Endothelial cell of umbilical vein (primary cell): ENCODE measurements at places on chromosomes 4 and X.

GRCh38 chr4:961351-962230 lies 11.8 kb downstream of the DGKQ start:
- no peak for DNase-seq

DNA sequence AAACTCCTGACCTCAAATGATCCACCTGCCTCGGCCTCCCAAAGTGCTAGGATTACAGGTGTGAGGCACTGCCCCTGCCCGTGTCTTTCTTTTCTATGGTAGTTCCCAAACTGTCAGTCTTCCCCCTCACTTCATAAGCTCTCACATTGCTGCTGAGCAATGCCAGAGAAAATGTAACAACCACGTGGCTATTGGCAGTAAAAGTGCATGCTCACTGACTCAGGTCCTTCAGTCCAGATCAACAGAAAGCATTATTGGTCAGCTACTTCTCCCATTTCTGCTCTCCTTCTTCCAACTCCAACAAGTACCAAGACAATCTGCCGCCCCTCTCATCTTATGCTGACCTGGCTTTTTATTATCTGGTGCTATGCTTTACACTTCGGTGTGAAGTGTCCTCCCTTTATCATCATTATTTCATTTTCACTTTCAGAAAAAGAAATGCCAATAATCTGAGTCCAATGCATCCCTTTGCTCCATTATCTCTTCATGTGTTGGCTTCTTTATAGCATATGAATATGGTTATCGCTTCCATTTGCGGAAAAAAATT lies 133.8 kb upstream of the UGT8 start:
- DNase-seq, result no peak

DNA sequence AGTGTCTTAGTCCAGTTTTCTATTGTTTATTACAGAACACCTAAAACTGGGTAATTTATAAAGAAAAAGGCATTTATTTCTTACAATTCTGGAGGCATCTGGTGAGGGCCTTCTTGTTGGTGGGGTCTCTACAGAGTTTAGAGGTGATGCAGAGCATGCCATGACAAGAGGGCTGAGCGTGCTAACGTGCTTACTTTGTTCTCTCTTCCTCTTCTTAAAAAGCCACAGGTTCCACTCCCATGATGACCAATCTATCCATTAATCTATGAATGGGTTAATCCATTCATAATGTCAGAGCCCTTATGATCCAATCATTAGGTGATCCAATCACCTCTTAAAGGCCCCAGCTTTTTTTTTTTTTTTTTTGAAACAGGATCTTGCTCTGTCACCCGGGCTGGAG lies 291.5 kb upstream of the GALNTL6 start:
- DNase-seq, result no peak

GRCh38 chrX:110320381-110320987 lies 2.6 kb upstream of the AMMECR1 start:
- no peak for DNase-seq

- DNase-seq, result peak; percentile 24
These were observed 57.2 kb upstream of the MTMR1 start for GRCh38 chrX:150635952-150636351.

DNA sequence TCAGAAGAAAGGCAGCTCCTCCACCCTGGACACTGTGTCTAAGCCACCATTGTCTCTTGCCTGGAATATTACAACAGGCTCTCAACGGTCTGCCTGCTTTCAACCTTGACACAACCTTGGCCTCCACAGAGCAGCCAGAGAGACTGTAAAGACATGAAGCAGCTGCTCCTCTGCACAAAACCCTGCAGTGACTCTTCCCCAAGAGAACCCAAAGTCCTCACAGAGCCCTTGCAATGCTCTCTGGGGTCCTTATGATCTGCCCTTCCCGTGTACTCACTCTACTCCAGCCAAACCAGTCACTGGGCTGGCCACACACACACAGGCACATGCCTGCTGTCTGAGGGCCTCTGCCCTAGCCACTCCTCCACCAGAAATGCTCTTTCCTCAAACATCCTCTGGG lies 75.9 kb upstream of the CPEB2 start:
- DNase-seq, result no peak

DNA sequence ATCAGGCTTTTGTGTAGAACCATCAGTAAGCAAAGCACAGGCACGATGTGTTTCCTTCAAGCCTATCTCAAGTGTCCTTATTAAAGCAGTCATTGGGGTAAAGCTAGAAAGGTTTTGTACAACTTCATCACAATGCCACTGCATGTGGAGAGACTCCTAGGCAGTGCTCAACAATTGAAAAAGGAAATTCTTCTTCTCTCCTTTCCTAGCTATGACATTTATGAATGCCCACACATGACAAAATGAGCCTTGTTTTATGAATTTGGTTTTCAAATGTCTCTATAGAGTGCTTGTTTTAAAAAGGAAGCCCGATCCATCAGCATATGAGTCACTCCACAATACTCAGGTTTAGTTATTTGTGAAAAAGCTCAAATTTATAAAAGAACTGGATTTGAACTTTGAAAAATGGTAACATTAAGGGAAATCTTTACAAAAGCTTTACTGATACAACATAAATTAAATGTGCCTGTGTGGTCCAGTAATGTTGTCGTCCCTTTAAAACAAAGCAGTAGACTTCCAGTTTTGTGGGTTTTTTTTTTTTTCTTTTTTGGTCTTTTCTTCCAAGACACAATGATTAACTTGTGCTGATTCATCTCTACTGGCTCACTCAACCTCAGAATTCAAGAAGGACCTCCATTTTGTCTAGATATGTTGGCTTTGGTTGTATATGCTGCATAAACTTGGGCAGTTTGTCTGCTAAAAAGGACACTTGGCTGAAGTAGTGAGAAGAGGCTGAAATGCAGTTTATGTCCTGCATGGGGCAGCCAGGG lies 273.8 kb downstream of the GASK1B start:
- DNase-seq, result peak; percentile 34

GRCh38 chr4:40421839-40422708 lies 86.9 kb downstream of the CHRNA9 start:
- DNase-seq, result no peak

DNA sequence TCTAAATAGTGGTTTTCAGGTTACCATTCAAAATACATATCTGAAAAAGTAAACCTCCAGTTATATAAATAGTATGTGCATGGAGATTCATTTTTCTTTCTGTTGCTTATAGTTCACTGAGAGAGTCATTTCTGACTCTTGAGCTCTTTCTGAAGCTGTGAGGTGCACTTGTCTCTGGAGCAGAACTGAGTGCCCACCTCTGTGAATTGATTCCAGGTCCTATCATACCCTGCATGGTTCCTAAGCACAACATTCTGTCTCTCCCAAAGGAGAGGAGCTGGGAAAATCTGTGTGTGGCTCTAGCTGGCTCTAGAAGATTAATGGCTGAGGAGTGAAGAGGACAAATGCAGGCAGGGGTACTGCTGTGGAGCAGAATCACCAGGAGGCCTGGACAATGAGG lies 161.6 kb upstream of the HCCS start:
- DNase-seq, result no peak

DNA sequence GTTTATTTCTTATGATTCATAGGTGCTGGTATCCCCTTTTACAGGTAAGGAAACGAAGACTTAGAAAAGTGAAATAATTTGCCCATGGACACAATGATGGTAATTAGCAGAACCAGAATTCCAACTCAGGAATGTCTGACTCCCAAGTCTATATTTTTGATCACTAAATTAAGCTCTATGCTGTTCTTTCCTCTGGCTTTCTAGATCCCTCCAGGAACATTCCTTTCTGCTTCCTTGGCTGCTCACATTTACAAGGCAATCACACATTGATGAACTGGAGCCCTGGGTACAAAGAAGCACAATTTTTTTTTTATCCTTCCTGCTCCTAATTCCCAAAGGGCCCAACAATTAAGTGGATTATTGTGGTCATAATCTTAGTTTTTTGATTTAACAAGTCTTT lies 7.0 kb upstream of the CDKN2AIP start:
- DNase-seq, result no peak

DNA sequence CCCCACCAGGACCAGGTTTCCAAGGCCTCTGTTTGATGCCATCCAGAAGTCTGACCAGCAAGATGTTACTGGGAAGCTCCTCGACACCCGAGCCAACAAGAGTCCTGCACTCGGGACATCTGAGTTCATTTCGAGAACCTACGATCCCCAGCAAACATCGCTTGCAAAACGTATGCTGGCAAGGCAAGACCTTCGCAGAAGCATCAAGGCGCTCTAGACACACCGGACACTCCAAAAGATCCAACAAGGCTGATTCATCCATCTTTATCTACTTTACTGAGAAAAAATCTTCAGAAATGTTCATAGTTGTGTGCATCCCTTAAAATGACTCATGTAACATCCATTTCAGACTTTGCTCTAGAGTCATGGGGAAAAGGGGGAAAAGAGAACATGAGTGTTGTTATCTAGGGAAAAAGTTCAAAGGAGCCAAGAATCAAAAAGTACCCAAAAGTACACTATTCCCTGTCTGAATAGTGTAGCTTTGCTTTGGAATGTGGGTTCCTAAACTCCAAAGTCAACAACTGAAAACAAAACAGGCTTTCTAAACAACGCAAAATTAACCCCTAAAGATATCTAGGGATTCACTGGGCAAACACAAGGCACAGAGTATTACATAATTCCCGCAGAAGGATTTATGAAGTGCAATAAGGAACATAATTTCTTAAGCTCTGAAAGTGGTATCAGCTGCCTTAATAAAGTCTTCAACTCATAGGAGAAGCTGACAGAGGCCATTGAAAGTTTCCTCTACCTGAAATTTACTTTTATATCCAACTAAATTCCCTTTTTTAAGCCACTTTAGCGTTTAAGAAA lies 1.6 kb downstream of the SH3RF1 start:
- DNase-seq, result peak; percentile 61

- DNase-seq, result no peak
These were observed 289.8 kb upstream of the CLNK start for GRCh38 chr4:10974371-10974770.

DNA sequence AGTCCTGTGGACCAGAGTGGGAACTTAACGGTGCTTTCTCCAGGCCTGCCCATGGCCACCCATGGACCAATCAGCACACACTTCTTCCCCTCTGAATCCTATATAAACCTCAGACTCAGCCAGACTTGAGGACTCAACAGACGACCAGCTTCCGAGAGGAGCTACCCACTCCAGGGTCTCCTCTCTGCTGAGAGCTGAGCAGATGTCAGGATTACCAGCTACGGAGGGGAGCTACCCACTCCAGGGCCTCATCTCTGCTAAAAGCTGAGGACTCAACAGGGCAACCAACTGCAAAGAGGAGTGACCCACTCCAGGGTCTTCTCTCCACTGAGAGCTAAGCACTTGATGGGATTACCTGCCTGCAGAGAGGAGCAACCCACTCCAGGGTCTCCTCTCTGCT lies 80.0 kb upstream of the DDX60 start:
- DNase-seq, result no peak

- DNase-seq, result peak; percentile 31
These were observed 96.1 kb downstream of the FRYL start for GRCh38 chr4:48683784-48684666.
